ENCODE measurements at places on chromosomes 5 and 9. TPM values are rescaled to one million over a fixed set of nuclear protein-coding genes. Genes with fewer than 3 reads are reported as not detected.

The NR2F1-AS1 gene
- not detected for total RNA-seq

The PLAC8L1 gene
- not detected for total RNA-seq

The IL31RA gene
- total RNA-seq: 1.8 TPM

The IL4 gene
- not detected for total RNA-seq

The HSD17B4 gene
- total RNA-seq: 15.8 TPM

The IL9 gene
- not detected for total RNA-seq

The SLC25A2 gene
- total RNA-seq: 0.73 TPM

The C9 gene
- total RNA-seq: not detected

The NDUFB6 gene
- 6.5 TPM for total RNA-seq

The ADAMTS16 gene
- total RNA-seq: not detected

The CAPSL gene
- not detected for total RNA-seq

The SH3RF2 gene
- 0.31 TPM for total RNA-seq

The CKMT2 gene
- 1.0 TPM for total RNA-seq

The SPATA31A3 gene
- not detected for total RNA-seq

The CDH10 gene
- total RNA-seq: 0.10 TPM

The PCDHGA2 gene
- total RNA-seq: not detected

The FBN2 gene
- 5.1 TPM for total RNA-seq

The SPATA31C1 gene
- total RNA-seq: not detected
